ENCODE measurements at places on chromosomes 16 and 17. TPM values are rescaled to one million over a fixed set of nuclear protein-coding genes. Genes with fewer than 3 reads are reported as not detected.

GRCh38 chr16:27824786-27825185, 238.7 kb downstream of the GSG1L start:
- no peak for DNase-seq

DNA sequence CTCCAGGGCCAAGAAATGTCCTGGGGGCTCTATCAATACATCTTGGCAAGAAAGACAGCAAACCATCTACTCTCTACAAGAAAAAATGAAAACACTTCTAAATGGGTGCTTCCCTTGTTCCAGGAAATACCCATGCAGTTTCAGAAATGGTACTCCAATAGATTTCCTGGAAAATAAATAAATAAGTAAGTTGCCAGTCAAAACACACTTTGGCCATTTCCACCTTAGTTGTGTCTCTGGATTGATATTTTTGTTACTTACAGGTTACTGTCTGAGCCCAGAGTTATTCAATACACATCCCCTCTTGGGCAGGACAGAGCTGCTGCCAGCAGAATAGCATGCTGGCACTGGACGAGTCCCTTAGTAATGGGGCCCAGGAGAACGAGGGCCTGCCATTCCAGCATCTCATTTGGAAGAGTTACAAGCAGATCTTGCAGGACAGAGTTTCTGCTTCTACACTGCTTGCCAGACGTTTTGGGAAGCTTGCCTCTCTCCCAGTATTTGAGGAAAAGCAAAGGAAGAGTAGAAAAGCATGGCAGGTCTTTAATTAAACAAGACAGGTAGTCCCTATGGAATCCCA, 100.5 kb downstream of the SMG6 start:
- no peak for DNase-seq

- no peak for DNase-seq
Observed at GRCh38 chr16:76787394-76787793, 403.6 kb upstream of the MON1B start.

The CLEC19A gene
- not detected for total RNA-seq

GRCh38 chr16:83310816-83311215, 497.0 kb upstream of the HSBP1 start:
- no peak for DNase-seq

The C16orf87 gene
- total RNA-seq, result 27.1 TPM

GRCh38 chr17:27577121-27577761, 53.7 kb upstream of the LGALS9 start:
- no peak for DNase-seq

The KRTAP4-4 gene
- total RNA-seq, result not detected

The HSD17B1 gene
- 0.59 TPM for total RNA-seq

The CACNG3 gene
- total RNA-seq, result 3.5 TPM

The ASB16 gene
- total RNA-seq, result not detected

GRCh38 chr17:10879190-10879836, 41.4 kb upstream of the PIRT start:
- DNase-seq, result peak; percentile 72

The KRTAP9-8 gene
- total RNA-seq, result not detected

The CDYL2 gene
- 0.64 TPM for total RNA-seq

The CHD3 gene
- total RNA-seq, result 264 TPM

- no peak for DNase-seq
Observed at GRCh38 chr17:16866436-16866835, 105.5 kb downstream of the TNFRSF13B start.

DNA sequence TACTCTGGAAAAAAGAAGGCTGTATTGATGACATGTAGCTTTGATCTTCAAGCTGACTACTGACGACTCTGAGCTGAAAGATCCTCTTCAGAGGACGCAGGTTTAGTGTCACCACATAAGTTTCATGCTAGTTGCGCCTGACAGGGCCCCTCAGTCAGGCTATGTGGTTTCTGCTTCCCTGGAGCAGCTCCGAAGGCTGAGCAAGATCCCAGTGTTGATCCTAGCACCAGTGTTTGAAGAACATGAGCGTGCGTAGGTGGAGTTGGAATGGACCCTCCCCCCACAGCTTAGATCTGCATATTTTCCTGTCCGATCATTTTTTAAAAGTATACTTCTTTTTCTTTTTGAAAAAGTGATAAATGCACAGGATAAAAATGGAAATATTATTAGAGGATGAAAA, 17.3 kb downstream of the BANP start:
- no peak for DNase-seq

DNA sequence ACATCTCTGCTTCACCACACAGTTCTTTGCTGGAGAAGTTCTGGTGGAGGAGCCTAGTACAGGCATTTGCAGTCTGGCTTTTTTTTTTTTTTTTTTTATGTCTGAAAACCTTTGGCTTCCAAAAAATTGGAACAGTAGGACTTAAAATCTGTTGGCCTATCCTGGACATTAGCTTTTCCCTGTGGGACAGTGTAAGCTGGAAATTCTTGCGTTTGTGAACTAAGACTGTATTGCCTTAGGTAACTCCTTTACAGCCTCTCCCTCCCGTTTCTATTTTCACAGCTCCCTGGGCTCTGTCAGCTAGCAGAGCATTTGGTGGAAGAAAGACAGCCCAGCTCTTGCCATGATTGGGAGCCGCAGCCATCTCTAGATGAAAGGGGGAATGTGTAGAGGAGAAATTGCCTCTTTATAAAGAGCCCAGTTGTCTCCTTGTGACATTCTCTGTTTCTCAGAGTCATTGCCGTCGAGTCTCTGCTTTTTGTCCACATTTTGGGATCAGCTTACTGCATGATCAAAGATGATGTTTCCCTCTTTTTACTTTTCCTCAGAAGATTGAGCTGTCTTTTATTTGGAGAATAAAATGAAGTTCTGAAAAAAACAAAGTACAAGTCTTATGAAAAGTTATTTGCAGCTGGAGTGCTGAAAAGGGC, 227.5 kb downstream of the SPECC1 start:
- no peak for DNase-seq

DNA sequence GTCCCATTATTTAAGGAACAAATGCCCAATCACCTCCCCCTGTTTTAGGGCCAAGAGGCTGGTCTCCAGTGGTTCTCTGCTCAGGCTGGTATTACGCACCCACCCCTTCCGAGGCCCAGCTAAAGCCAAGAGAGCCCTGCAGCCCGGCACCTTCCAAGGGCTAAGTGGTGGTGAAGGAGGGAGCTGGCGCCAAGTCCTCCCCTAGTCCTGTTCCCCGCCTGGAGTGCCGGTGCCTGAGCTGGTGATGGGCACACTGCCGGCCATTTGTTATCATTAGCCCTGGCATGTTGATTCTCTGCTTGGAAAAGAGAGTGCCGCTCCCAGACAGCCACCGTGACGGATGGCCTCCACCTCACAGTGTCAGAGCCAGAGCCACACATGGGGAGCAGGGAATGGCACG, 31.9 kb downstream of the GRIN2C start:
- DNase-seq, result no peak

The ZNF668 gene
- 19.8 TPM for total RNA-seq

DNA sequence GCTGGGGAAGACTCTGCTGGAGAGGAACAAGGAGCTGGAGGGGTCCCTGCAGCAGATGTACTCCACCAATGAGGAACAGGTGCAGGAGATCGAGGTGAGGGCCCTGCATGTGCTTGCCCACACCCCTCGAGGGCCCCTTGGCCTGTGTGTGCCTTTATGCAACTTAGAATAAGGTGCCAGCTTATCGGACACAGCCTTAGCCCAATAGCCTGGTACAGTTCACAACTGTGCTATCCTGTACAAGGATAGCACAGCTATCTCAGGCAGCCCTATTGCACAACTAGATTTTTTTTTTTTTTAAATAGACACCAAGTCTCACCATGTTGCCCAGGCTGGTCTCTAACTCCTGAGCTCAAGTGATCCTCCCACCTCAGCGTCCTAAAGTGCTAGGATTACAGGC, 12.1 kb downstream of the CDR2L start:
- no peak for DNase-seq

DNA sequence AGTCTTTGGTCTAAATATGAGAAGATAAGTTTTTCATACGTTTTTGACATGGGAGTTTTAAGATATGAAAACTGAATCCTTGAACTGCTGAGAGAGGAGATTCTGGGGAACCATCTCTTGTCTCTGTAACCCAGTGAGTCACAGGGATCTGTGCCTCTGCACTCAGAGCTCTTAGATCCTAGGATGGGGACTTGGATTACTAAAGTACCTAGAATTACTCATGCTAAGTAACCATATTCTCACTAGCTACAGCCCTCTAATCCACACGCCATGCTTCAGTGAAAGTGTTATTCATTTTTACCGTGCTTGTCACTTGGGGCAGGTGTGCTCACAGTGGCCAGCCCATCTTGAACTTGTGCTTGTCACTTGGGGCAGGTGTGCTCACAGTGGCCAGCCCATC, 2.0 kb downstream of the MRM3 start:
- DNase-seq, result no peak

GRCh38 chr16:50489182-50489581, 59.0 kb upstream of the NKD1 start:
- no peak for DNase-seq
